ENCODE measurements at places on chromosomes 5 and 9.
A peak's percentile ranks its signal among the peaks of the same experiment; 100 is the strongest.

- no peak for DNase-seq
Observed at GRCh38 chr9:100803956-100804355, 224.6 kb upstream of the PLPPR1 start.

DNA sequence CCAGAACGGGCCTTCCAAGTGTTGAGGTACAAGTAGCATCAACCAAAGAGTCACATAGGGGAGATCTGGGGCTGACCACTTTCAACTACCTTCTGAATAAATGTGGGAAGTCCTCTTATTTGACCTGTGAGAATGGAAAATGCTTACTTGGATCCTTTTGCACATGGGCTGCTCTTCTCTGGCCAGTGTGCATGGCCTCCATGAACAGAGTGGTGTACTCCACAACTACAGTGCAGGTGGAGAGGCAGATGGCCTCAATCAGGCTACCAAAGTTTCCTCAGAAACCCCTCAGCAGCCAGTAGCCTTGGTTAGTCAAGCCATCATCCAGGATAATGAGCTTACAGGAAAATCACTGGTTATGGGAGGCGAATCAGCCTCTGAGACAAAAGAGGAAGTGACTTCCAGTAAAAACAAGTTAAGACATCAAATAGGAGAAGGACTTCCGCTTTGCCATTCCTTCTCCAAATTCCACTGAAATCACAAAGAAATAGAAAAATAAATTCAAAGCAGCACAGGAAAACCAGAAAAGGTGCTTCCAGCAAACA is 18.3 kb upstream of the FCHO2 start:
- DNase-seq: no peak

DNA sequence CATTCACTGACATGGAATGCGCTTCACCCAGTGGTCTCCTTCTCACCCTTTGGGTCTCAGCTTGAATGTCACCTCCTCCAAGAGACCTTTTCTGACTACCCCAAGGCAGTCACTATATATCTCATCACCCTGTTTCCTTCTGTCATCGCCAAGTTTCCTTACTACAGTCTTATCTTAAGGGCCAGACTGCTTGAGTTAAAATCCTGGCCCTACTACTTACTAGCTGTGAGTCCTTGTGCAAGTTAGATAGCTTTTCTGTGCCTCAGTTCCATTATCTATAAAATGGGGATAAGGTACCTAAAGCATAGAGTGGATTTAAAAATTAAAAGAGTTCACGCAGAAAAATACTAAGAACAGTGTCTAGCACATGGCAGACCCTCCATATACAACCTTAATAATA is 132.4 kb downstream of the GABBR2 start:
- DNase-seq: no peak

- DNase-seq: no peak
Observed at GRCh38 chr9:90795871-90796317, 5.7 kb upstream of the SYK start.

- DNase-seq: no peak
Observed at GRCh38 chr9:77876590-77876989, 155.0 kb downstream of the GNAQ start.

DNA sequence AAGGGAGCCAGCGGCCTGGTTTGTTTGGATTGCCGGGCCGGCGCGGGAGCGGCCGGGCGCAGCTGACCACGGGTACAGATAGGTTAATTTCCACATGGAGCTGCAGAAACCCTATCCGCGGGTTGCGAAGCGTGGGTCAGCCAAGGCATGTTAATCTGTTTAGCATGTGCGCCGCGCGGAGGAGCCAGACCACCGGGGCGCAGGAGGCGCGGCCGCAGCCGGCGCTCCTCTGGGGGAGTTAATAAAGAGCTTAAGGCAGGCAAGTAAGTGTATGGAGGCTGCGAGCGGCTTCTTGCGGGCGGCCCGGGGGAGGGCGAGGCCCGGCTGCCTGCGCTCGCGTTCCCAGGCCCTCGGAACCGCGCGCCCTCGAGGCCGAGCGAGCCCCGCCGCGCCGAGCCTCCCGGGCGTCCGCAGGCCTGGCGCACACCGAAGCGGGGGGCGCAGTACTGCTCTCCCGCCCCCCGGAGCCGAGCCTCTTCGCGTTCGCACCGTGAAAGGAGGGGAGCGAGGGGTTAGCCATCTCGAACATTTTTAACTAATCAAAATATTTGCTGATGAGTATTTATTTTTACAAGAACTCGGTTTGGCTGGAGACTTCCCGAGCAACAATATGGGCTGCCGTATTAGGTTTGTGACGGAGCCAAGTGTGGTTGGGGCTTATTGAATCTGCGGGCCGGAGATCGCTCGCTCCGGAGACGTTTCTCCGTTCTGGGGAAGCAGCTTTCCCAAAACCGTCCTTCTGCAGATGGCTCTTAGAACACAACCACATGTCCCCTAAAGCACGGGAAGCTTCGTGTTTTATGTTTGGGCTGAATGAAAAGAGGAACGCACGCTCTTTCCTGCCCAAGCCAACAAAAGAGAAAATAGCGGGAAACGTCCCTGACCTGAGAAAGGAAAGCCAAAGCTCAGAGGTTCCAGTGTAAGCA is 28.8 kb downstream of the FOXD1 start:
- no peak for DNase-seq

DNA sequence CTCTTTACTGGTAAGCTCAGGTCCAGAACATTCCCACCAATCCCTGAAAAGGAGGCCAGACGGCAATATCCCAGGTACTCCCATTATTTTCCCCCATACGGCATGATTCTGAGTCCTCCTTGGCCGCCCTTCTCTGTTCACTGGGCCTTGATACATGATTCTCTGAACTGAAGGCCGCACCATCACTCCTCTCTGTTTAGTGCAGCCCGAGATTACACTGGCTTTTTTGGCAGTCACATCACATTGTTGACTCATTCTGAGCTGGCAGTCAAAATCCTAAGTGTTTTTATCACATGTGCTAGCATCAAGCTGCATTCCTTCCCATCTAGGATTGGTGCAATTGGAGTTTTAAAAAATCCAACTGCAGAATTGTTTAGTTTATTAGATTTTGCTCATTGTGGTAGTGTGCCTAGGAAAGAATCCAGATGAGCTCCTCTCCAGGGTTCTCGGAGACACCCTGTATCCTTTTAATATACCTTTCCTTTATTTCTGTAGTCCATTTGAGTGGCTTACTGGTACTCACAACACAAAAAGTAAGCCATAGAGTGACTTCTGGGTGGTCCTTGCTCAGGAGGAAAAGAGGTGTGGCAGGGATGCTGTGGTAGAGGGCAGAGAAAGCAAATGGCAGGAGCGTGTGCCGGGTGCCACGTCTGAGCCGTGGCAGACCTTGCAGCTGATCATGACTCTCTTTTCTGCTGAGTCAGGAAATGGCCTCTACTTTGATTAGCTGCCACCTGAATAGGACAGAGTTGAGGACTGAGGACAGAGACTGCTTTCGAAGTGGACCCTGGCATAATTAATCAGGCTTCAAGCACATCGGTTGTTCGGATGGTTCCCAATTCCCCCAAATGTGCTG is 121.1 kb upstream of the IL12B start:
- DNase-seq: no peak

GRCh38 chr9:26687421-26687820 is 205.2 kb downstream of the CAAP1 start:
- no peak for DNase-seq

- DNase-seq: no peak
Observed at GRCh38 chr9:37922363-37923117, 18.6 kb upstream of the SLC25A51 start.

GRCh38 chr5:167633931-167634341 is 657.5 kb upstream of the WWC1 start:
- DNase-seq: no peak

- no peak for DNase-seq
Observed at GRCh38 chr9:86867804-86868313, 79.4 kb downstream of the GAS1 start.

DNA sequence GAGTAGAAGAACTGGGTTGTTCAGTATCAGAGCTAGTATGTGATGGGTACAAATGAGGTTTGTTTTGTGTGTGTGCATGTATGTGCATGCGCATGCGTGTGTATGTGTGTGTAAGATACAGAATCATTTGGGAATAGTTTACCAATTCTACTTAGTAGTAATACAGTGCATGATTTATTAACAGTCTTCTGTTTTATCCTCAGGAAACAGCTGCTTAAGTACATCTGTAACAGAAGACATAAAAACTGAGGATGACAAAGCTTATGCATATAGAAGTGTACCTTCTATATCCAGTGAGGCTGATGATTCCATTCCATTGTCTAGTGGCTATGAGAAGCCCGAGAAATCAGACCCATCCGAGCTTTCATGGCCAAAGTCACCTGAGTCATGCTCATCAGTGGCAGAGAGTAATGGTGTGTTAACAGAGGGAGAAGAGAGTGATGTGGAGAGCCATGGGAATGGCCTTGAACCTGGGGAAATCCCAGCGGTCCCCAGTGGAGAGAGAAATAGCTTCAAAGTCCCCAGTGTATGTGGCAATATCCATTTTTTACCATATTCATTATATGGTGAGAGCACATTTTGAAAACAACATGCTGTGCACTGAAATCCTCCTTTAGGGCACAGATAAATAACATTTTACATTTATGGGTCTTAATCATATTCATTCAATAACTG is 228.5 kb downstream of the KDM4C start:
- peak; percentile 57 for DNase-seq

GRCh38 chr9:8096091-8096490 is 296.5 kb upstream of the DMAC1 start:
- no peak for DNase-seq

DNA sequence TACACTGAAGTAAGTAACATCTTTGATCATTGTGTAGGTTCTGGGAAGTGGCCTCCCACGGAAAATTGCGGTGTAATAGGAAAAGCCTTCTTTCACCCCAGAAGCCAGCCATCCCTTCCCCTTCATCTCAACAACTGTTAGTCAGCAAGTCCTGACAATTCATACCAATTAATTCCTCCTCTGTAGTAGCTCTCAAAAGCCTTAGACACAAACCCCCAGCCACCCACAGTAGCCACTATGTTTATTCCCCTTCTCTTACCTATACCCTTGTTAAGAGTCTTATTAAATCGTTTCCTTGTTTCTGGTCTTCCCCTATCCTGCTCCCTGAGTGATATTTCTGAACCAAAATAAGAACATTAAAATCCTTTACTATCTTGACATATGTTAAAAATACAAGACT is 143.6 kb downstream of the PCSK5 start:
- DNase-seq: no peak

GRCh38 chr5:162067655-162068411 is at the start of gene GABRG2:
TSS of gene GABRG2 (plus strand) at chr5:162067773. CDS start at chr5:162068000, 227 bp downstream.
- DNase-seq: no peak

DNA sequence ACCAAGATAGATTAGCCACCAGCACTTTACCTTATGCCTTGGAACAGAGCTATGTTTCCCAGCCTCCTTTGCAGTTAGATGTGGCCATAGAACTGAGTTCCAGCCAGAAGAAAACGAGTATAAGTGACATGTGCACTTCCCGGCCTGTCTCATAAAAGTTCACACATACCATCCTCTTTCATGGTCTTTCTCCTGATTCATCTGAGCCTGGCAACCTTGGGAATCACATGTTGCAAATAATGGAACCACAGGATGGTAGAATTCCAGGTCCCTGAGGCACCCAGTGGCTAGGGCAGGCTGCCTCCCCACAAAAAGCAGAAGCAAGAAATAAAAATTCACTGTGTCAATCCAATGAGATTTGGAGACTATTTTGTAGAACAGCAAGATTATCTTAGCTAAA is 128.1 kb downstream of the PDE4D start:
- no peak for DNase-seq

GRCh38 chr5:151238303-151238741 is 14.4 kb upstream of the CCDC69 start:
- no peak for DNase-seq

GRCh38 chr9:28692012-28692411 is 1118.7 kb upstream of the C9orf72 start:
- no peak for DNase-seq

DNA sequence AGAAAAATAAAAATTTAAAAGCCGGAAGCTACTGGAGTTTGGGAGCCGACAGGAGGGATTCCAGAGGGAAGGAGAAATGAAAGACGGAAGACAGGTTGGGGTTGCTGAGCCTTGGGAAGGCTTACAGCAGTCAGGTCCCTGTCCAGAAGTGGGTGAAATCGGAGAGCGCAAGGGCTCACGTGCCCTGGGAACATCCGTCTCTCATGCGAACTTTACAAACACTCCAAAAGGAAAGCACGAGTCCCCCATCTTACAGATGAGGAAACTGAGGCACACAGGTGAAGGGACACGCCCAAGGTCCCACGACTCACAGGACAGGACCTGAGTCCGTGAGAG is 347 bp upstream of the OLFML2A start:
- DNase-seq: no peak

DNA sequence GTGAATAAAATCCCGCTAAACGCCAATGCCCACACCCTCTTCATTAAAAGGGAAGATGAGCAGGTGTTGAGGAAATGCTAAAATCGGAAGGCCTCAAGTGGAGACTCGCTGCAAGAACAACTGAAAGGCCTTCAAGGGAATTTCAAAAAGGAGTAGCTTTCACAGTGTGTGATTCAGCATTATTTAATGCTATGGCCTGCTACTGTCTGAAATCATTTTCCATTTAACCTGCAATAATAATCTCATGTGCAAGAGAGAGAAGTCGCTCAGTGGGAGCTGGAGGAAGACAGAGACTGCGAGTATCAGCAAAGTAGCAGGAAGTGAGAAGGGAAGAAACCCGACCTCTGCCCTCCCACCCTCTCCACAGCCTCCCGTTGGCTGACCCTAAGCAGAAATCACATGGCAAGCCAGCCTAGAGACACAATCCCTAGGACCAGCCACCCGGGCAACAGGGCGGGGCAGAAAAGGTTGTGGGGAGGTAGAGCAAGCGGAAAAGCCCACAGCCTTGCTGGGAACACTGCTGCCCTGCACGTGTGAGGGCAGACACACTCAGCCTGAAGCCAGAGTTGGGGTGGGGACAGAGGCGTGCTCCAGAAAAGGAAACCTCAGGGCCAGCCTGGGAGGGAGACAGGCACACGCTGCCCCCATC is 39.9 kb upstream of the CTSL start:
- no peak for DNase-seq

DNA sequence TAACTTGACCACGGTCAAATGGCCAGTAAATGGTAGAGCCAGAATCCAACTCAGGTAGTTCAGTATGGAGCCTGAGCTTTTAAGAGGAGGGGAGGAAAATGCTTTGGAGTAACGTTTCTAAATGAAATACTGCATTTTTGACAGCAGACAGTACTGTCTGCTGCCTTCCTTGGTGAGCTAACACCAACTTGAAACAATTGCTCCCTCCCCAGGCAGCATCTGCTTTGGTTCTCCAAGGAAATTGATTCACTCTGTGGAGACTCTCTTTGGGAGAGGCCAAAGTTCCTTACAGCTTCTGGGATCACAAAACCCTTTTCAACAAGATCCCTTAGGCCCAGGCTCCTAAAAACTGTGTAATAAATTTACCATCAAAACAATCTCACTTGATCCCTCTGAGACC is 75.2 kb upstream of the SSBP2 start:
- no peak for DNase-seq

- DNase-seq: no peak
Observed at GRCh38 chr9:126704157-126704891, 90.6 kb downstream of the LMX1B start.

DNA sequence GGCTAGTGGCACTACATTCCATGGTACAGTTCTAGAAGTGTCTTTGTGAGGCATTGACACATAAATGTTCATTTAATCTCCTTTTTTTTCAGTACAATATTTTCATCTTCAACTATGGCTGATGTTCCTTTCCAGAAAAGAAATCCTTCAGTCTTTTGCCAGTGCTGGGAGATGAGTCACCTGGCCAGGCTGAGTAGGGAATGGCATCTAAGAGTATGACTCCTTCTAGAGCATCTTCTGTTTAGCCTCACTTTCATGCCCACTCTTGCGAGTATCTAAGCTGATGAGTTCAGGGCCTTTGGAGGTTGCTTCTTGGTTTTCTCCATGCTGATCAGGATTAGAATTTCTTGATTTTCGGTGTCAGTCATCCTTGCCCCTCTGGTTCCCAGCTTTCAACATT is 124.4 kb downstream of the SLC28A3 start:
- no peak for DNase-seq

Data from HepG2 (cell line).